ENCODE measurements at places on chromosomes 3 and 15.

DNA sequence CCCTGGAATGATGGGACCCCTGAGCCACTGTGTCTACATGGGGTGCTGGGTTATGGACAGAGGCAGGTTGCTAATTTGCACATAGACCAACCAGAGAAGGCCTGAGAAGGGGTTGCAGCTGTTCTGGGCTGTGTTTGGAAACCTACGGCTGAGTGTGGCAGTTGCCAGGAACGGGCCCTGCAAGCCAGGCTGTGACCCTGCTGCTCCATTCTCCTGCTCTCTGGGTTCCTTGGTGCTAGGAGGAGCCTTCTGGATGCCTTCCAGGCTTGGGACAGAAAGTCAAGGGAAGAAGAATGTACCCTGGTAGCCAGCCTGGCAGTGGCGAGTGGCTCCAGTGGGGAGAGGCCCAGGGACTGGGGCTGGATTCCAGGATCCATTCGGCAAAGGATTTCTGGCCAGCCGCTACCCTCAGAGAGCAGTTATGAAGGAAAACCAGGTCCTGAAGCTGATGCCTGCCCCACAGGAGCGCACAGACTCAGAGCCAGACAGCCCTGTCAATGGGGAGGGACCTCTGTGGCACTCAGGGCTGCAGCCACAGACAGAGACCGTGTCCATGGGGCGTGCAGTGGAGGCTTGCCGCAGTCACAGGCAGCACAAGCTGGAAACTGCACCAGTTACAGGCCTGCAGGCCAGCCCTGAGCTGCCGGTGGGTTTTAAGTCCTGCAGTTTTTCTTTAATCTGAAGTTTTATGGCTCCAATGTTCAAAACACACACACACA lies 55.1 kb upstream of the ACAD9 start:
- DNase-seq, result no peak

GRCh38 chr3:159748425-159748824 lies 240.2 kb upstream of the IL12A start:
- no peak for DNase-seq

DNA sequence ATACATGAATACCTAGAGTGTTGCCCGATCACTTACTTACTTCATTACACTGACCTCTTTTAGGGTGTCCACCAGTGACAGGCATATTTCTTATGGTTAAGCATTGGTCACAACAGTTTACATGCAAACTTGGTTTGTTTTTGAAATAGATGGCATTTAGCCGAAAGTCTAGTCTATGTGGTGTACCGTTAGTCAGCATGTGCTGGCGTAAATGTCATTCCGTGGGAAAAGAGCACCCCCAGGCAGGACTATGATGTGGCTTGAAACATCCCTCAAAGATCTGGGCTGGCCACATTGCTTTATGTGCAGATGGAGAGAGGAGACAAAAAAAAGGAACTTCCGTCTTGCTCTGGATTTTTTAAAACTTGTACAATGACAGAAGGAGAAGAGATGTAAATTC lies 357.0 kb upstream of the ICE2 start:
- no peak for DNase-seq

DNA sequence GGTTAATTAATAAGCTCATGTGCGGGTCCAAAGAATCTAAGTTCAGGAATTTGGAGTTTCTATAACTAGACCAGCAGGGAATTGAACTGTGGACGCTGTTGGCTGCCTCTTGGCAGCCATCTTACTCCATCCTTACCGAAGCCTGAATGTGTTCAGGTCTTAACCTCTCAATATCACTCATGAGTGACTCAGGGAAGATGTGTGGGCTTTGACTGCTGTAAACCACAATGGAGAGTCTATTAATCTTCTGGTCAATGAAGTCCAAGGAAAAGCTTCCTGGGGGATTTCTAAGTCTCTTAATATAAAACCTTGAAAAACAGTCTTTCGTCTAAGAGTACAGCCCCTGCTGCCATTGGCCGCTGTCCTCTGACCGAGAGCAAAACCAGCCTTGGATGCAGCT lies 46.7 kb upstream of the OXTR start:
- DNase-seq, result no peak

GRCh38 chr15:41804361-41804760 lies 23.5 kb upstream of the JMJD7 start:
- no peak for DNase-seq

DNA sequence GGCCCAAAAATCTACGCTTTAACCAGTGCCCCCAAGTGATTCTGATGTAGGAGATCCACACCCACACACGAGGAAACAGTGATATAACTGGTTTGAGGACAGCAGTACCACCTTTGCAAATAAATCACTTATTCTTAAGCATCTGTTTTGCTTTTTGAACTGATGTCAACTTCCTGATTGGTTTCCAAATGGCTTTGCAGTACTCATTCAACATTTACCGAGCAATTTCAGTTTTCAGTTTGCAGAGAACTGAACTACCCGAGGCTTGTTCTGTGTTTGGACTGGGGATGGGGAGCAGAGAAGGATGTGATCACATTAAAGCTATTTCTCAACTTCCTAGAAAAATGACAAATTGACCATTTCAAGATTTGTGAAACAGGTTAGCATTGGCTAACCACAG lies 1.1 kb upstream of the GYG1 start:
- no peak for DNase-seq

DNA sequence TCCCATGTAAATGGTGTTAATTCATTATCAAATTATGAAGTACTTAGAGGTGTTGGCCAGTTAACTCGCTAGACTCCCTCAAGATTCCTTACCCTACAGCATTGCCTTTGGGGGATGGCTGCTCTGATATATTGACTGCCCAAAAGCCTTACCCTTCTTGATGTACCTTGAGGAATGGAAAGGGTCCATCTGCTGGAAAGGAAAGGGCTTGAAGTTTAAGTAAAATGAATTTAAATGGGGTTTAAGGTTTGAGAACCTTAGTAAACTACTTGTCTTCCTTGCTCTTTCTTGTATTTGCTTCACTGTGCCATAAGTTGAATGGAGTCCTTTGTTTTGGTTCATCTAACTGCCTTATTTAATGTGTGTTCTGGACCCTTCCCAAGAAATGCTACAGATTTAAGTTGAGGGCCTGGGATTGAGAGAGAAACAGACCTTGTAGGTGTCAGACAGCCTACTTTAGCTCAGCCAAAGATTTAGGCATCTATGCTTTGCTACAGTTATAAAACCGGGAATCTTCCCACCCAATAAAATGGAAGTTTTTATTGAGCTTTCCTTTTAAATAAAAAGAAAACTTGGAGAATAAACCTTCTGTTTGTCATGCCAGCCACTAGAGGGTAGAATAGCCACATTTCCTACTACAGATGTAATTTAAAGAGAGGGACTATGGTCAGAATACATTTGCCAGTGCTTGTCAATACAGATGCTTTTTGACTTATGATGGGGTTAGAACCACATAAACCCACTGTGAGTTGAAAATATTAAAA lies 25.3 kb downstream of the CMSS1 start:
- no peak for DNase-seq

- DNase-seq, result no peak
Measured at GRCh38 chr3:188698436-188698835, 473.3 kb upstream of the TPRG1 start.

GRCh38 chr3:104101736-104102135 lies 1265.0 kb upstream of the ALCAM start:
- no peak for DNase-seq

DNA sequence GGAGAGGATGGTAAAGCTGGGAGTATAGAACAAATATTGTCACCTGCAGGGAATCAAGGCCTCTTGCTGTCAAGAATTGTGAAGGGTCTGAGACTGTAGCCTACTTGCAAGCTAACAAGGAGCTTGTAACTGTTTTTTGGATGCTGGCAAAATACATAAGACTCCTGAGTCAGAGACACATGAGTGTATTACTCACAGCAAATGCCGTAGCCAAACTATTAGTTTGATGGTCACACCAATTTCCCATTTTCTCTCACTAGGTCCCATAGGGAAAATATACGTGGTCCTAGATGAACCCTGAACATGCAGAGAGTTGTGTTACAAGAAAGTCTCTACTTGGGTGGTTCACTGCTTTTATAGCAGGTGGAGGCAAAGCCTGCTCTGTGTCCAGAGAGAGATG lies 44.7 kb upstream of the LIPC start:
- no peak for DNase-seq

GRCh38 chr3:133469140-133469731 lies 69.4 kb downstream of the BFSP2 start:
- DNase-seq, result no peak

GRCh38 chr3:126194713-126195305 lies 14.4 kb upstream of the ALDH1L1 start:
- no peak for DNase-seq

- no peak for DNase-seq
Measured at GRCh38 chr3:112446343-112446742, 52.9 kb downstream of the BTLA start.

DNA sequence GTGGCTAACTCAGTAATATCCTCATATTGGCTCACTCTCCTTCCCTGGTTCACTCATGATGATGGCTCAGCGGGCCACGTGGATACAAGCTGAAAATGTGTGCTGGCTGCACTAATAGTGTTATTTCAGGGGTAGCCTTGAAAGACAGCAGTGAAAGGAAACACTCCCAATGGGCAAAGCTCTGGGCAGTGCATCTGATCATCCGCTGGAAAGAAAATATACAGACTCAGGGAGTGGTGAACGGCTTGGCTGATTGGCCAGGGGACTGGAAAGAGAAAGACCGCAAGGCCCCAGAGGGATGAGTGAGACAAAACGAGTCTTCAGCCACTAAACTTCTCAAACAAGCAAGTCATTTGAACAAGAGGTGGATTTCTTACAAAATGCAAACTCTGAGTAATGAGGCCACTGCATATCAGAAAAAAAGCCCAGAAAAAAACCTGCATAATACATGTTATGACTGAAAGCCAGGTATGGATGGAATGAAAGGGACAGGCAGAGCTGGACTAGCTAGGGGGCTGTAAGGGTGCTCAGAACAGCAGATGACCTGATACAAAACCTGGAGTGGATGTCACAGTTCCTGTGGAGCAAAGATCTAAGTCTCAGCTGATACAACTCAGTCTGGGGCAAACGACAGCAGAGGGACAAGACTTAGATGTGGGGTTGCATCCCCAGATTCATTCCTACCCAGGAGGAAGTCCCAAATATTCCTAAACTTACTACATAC lies 33.3 kb downstream of the CMTM6 start:
- DNase-seq, result no peak

DNA sequence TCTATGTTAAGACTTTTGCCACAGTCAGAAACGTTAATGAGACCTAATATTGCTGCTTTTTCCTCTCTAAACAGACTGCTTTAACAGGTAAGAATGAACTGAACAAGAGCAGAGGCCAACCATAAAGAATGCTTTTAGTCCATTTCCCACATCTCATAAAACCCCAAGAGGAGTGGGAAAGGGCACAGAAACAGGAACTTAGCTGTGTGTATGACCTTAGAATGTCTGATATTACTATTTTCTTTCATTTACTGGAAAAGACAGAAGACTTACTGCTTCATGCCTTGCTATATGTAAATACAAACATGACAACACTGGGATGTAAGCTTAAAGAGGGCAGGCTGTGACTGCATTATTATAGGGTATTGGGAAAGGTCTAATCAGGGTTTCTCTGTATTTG lies 115.0 kb downstream of the ISL2 start:
- no peak for DNase-seq

DNA sequence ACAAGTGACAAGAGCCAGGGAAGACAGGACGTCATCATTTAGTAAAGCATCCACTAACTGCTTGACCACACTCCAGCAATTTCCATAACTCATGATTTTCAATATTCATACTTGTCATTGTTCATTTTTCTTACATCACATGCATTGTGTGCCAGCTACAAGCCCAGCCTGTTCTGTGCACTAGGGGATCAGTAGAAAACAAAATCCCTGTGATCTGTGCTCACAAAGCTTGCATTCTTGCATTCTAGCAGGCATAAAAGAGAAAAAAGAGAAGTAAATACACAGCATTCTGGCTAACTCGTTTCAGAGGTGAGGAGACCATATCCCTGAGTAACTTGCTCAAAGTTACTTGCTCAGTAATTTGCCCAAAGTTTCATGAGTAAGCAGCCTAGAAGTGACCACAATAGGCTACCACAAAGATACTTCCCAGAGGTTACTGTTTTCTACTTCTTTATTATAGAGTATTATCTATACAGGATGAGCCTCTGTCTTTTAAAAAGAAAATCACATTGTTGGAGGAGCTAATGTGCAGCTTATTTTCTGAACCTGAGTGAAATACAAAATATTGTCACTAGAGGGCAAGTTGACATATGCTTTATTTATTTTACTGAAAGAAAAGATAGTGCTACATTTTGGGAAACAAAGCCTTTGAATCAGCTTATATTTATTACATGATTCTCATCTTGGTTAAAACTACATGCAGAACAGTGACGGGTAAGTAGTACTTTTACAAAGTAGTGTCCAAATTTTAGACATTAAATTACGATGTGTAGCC lies 701.4 kb upstream of the LMCD1 start:
- no peak for DNase-seq

- no peak for DNase-seq
Measured at GRCh38 chr3:81743096-81744025, 18.1 kb downstream of the GBE1 start.

DNA sequence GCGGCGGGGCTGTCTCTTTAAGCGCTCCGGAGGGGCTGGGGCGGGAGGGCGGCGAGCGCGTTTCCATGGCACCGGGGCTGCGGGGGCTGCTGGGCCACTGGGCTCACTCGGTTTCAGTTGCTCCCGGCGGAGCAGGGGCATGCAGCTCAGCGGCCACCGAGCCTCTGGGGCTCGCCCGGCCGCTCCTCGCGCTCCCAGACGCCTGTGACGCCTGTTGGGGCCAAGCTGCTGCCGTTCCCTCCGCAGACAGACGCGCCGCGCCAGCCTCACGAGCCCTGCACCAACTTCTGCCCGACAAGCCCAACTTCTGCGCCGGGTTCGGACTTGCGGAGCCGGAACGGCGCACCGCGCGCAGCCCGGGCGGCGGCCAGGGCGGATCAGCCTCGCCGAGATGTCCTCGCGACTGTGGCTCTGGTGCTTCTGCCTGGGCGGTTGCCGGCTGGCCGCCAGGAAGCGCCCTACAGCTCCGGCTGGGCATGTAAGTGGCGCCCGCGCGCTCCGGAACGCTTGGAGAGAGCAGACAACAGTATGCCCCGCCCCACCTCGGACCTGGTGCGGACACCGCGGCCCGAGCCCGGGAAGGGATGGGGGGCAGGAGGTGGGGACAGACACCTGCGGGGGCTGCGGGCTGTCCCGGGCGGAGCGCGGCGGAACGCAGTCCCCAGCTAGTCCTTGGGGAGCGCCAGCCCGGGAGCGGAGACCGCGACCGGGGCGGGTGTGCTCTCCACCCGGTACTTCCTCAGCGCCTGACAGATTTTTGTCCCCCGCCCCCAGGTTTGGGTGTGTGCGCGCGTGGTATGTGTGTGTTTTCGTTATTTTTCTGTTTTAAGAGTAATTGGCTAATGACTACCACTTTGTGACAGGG lies 154.1 kb upstream of the GOLIM4 start:
- peak; percentile 58 for DNase-seq

GRCh38 chr3:100521439-100521845 lies 29.0 kb downstream of the TMEM45A start:
- no peak for DNase-seq

DNA sequence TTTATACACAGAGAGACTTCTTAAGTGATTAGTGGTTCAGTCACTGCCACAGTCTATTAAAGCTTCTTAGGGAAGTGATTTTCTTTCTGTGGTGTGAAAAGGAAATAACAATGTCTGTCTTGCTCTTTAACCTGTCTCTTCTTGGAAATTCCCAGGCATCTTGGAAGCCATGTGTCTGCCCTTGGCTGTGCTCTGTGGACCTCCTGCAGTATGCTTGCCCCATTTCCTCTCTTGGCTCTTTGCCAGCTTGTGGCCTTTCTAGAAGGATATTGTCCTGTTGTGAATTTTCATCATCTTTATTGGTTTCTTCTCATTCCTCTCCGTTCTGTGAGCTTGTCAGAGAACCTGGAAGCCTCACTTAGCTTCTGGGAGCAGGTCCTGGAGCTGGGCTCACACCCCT lies 338.4 kb upstream of the C2CD4B start:
- no peak for DNase-seq

GRCh38 chr15:96038650-96039049 lies 291.9 kb upstream of the NR2F2 start:
- DNase-seq, result no peak

All from hypothalamus (tissue), 51 donors.